ENCODE measurements at places on chromosomes 12 and 14.

GRCh38 chr12:91538418-91538817 is 355.8 kb upstream of the DCN start:
- no peak for DNase-seq

DNA sequence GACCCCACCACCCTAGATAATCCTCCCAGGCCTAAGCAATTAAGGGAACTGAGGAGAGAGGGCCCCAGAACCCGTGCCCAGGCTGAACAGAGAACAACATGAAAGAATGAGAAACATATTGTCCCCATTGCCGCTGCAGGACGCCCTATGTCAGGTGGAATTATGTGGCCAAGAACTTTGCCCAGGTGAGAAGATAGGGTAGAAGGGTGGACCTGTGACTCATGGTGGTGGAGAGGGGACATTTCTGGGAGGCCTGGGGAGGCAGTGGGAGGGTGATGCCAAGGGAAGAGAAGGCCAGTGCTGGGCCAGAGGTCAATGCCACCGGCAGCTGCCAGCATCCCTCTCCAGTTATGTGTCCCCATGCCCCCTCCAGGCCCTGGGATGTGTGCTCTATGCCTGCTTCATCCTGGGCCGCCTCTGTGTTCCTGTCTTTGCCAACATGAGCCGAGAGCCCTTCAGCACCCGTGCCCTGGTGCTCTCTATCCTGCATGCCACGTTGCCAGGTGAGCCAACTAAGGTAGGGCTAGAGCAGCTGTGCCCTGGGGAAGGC is 15.5 kb downstream of the SOAT2 start:
- DNase-seq: no peak

DNA sequence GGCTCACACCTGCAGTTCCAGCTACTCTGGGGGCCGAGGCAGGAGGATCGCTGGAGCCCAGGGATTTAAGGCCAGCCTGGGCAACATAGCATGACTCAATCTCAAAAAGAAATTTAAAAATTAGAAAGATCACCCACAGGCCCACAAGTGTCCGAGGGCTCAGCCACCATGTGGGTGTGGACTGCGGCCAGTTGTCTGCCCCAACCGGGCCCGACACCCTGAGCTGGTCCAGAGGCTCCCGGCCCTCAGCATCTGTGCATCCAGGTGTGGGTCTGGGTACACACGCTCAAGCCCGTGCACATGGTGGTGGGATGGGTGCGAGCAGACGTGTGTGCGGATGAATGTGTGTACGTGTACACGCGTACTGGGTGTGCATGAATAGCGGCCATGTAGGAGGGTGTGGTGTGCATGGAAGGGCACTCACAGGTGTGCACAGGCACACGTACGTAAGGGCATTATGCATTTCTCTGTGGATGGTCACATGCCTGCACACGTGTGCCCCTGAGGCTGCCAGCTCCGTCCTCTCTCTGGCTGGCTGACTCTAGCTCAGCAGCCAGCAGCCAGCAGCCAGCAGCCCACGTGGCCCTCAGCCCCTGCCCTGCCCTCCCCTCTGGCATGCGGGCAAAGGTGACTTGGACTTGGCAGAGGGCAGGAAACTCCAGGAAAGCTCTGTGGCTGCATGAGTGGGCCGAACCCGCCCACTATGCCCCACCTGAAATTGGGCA is 23.3 kb upstream of the NUDT14 start:
- no peak for DNase-seq

- no peak for DNase-seq
These were observed 65.9 kb downstream of the DCAF5 start for GRCh38 chr14:69087061-69087461.

DNA sequence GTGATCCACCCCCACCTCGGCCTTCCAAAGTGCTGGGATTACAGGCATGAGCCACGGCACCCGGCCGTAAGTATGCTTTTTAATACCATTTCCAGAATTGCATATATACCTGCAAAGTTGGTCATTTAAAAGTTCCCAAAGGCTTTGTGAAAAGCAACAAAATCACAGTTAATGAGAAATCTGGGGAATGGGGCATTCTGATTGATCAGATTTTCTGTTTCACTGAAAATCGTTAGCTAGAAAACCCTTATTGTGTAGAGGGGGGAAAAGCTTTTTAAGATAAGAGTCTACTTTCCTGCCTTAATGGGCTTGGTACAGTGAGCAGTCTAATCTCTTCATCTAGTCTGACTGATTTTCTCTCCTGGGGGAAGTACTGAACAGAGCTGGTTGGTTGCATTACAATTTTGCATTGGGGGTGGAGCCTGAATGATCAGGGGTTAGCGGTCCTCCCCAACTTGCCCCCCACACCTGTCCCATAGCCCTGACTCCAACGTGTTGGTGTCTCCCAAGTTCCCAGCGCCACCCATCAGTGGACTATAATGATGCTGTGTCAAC is 23.8 kb downstream of the IL31 start:
- DNase-seq: no peak

DNA sequence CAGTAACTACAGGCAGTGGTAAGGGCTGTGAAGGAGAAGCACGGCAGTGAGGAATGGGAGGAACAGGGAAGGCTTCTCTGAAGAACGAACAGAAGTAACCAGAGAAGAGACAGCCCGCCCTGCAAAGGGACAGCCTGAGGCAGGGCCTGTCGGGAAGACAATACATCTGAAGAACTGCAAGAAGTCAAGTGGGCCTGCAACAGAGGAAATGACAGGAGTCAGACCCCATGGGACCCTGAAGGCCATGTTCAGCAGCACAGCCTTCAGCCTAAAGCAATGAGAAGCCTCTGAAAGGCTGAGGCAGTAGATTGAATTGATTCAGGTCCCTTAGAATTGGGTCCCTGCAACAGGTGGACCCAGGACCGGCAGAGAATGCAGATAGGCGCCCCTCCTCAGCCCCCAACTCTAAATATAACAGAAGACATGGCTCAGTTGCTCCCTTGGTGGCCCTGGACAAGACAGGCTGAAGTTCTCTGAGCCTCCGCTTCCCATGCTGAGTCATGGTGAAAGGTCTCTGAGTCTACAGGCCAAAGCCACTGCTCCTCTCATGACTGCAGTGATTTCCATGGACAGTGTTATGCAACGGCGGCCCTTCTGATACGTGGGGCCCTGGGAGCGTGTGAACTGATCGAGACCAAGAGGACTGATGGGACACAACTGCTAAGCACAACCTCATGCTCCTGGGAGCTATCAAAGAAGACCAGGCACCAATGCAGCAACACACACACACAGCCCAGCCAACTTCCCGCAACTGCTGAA is 10.8 kb upstream of the ACTR6 start:
- DNase-seq: no peak

GRCh38 chr14:57171363-57171762 is 97.3 kb downstream of the EXOC5 start:
- no peak for DNase-seq

DNA sequence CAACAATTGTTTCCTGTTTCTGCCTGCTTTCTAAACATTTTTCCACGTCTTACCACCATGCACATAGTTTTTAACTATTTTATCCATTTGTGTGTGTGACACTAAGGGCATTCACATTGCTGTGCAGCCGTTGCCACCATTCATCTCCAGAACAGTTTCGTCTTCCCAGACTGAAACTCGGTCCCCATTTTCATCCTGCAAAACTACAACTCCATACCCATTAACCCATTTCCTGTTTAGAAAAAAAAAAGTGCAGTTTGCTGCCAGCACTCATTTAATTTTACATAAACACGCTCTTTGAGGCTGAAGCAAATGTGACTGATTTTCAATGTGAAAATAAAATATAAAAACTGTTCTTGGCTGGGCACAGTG is 15.5 kb downstream of the UBC start:
- DNase-seq: no peak

GRCh38 chr12:59636945-59637691 is 41.3 kb downstream of the SLC16A7 start:
- no peak for DNase-seq

GRCh38 chr12:24814379-24815113 is 134.4 kb downstream of the BCAT1 start:
- no peak for DNase-seq

DNA sequence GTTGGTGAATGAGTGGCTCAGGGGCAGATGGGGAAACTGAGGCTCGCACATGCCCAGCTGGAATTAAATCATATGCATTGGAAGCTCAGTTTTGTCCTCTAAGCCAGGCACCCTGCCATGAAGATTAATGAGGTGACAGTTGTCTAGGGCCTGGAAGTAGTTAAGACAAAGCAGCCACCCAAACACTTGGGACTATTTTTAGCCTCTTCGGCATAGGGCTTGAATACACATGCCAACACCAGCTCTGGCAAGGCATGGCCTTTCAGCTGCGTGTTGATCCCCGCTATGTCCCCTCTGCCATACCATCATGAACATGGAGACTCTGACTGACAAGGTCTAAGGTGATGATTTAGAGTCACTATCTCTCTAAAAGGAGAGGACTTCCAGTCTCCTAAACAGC is 250.2 kb downstream of the KSR2 start:
- DNase-seq: no peak

DNA sequence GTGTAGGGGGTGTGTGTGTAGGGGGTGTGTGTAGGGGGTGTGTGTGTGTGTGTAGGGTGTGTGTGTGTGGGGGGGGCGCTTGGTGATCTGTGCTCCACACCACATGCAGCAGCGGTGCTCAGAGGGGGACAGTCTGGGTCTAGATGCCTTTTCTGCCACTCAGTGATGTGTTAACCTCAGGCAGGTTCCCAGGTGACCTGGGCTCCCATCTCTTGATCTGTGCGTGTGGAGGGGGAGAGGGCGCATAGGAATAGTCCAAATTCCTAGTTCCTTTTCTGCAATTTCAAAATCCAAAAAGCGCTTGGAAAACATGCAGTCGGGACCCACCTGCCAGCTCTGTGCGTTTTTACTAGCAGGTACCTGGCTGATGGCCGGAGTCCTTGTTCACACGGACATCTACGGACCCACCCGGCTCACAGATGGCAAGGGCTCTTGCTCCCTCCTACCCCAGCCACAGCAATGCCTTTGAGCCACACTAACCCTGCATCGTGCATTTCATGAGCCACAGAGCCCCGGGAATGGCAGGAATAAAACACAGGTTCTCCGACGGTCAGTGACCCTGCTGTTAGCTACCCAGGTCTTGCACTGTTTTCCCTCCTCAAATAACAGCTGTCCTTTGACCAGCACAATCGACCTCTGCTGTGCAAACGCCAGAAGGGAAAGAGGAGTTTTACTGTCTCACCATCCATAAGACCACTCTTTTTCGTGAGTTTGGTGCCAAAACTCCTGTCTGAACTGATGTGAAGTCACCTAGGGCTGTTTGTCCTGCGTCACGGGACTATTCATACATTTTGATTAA is 120.8 kb downstream of the GLT1D1 start:
- no peak for DNase-seq

- DNase-seq: no peak
These were observed 6.8 kb upstream of the SLC4A8 start for GRCh38 chr12:51417826-51418225.

DNA sequence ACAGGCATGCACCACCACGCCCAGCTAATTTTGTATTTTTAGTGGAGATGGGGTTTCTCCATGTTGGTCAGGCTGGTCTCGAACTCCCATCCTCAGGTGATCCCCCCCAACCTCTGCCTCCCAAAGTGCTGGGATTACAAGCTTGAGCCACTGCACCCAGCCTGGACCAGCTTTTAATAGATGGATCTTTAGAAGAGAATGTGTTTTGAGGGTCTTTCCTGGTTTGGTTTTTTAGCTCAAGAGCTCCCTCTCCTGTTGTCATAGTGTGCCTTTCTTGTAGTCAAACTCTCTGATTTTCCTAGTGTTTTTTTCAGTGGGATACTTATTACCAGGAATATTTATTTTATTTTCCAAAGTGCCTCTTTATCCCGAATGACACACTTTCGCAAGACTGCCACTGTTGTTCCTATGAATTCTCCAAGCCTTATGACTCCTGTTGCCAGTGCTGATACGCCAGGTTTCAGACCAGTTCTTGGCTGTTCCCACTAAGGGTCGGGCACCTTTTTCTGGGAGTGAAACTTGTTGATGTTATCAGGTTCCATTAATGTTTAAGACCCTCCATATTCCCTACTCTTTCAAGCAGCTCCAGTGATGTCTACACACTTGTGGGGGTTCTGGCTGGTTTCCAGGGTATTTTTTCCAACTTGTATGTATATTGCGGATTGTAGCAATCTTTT is 31.5 kb upstream of the LIMA1 start:
- DNase-seq: no peak

GRCh38 chr12:132423820-132424645 is 65.9 kb upstream of the FBRSL1 start:
- no peak for DNase-seq

GRCh38 chr12:11618046-11618445 is 31.4 kb upstream of the ETV6 start:
- no peak for DNase-seq

DNA sequence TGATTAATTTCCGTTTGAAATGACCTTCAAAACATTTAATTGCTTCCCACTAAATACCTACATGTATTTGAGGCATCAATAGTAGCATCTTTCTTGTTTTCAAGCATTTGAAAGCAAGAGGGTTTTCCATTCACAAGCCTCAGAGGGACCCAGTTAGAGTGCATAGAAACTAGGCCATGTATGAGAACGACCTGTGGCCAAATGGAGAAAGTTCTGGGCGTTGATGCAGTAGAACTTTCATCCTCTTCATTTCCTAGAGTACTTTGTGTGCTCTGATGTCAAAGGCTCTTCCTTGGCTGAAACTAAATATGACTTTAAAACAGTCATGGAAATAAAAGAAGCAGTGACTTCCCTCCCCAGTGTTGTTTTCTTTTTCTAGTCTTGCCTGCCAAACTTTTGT is 944 bp upstream of the DHRS7 start:
- no peak for DNase-seq

- DNase-seq: no peak
These were observed 86.8 kb upstream of the HIF1A start for GRCh38 chr14:61608245-61609165.

DNA sequence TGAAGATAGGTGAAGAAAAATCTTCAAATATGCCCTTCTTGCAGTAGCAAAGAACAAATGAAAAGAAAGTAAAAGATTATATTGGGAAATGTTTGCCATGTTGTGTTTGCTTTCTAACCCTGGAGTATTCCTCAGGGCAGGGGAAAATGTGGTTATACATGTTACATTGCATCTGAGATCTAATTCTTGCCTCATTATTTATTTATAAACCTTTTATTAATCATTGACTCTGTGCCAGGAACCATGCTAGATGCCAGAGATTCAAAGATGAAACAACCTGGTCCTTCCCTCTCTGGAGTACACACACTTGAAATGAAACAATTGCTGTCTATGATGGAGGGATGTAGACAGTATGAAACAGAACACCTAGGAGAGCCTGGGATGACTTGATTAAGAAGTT is 128.1 kb upstream of the HMGA2 start:
- no peak for DNase-seq

GRCh38 chr12:54890339-54890738 is 36.0 kb downstream of the MUCL1 start:
- no peak for DNase-seq

- DNase-seq: no peak
These were observed 188.1 kb upstream of the PRKD1 start for GRCh38 chr14:30115756-30116155.
